ENCODE measurements at places on chromosomes 3 and 15. TPM values are rescaled to one million over a fixed set of nuclear protein-coding genes. Genes with fewer than 3 reads are reported as not detected.
A peak's percentile ranks its signal among the peaks of the same experiment; 100 is the strongest.

GRCh38 chr3:101865751-101866509 lies 16.6 kb downstream of the NFKBIZ start:
- peaks cover 1% of the 10 kb centered on the region for H3K36me3 ChIP-seq
- H3K4me3 ChIP-seq: no peak overlapping the region
- no peaks in the 10 kb centered on the region for H3K4me1 ChIP-seq
- peak overlapping the region; percentile 28 for H3K27ac ChIP-seq
- no peak for DNase-seq
- H3K27me3 ChIP-seq: no peaks in the 10 kb centered on the region

Gene CFAP20DC
- total RNA-seq: 1.2 TPM

Gene HGD
- 2.4 TPM for total RNA-seq

DNA sequence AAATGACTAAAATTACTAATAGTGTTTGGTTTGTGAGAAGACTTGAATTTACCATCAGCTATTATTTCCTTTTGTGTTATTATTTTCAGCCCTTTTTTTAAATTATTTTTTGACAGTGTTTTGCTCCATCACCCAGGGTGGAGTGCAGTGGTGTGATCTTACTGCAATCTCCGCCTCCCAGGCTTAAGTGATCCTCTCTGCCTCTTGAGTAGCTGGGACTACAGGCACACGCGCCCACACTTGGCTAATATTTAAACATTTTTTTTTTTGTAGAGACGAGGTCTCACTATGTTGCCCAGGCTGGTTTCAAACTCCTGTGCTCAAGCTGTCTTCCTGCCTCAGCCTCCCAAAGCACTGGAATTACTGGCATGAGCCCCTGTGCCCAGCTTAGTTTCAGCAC lies 31.7 kb upstream of the UTS2B start:
- DNase-seq: no peak
- H3K4me3 ChIP-seq: no peak overlapping the region
- no peaks in the 10 kb centered on the region for H3K27me3 ChIP-seq
- H3K4me1 ChIP-seq: peaks cover 3% of the 10 kb centered on the region

Gene PPM1L
- total RNA-seq: 12.7 TPM

DNA sequence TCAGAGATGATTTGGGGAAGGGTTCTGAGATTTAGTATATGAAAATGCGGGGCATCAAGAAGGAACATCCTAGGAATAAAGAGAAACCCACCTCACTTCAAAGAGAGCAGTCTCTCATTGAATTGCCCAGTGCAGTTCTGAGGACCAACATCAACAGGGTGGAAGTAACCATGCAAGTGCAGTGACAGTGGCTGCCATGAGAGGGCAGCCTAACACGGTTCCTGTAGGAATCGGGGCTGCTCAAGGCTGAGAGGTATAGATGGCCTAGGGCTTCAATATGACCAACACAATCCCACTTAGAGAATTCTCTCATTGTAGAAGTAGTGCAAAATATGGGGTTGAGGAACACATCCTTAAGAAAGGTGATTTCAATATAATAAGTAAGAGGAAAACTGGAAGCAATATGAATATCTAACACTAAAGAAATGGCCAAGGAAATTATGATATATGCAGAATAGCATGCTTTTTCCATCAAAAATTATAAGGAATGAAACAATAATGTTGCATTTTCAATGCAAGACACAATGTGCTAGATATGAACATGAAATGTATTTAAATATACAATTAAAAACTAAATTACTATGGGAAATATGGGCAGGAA lies 51.1 kb upstream of the ARRDC4 start:
- no peaks in the 10 kb centered on the region for H3K4me1 ChIP-seq
- H3K36me3 ChIP-seq: no peaks in the 10 kb centered on the region
- H3K27me3 ChIP-seq: peaks cover 12% of the 10 kb centered on the region
- DNase-seq: peak; percentile 62
- no peak overlapping the region for H3K27ac ChIP-seq

Gene ASB14
- not detected for total RNA-seq

- no peaks in the 10 kb centered on the region for H3K4me1 ChIP-seq
- no peak for DNase-seq
- H3K36me3 ChIP-seq: no peaks in the 10 kb centered on the region
- no peak overlapping the region for H3K27ac ChIP-seq
Observed at GRCh38 chr3:11212299-11212608, 58.0 kb downstream of the HRH1 start.

GRCh38 chr3:84245789-84246188 lies 713.0 kb upstream of the CADM2 start:
- H3K27ac ChIP-seq: no peak overlapping the region
- H3K27me3 ChIP-seq: no peaks in the 10 kb centered on the region
- DNase-seq: no peak
- no peaks in the 10 kb centered on the region for H3K4me1 ChIP-seq
- H3K4me3 ChIP-seq: no peak overlapping the region

DNA sequence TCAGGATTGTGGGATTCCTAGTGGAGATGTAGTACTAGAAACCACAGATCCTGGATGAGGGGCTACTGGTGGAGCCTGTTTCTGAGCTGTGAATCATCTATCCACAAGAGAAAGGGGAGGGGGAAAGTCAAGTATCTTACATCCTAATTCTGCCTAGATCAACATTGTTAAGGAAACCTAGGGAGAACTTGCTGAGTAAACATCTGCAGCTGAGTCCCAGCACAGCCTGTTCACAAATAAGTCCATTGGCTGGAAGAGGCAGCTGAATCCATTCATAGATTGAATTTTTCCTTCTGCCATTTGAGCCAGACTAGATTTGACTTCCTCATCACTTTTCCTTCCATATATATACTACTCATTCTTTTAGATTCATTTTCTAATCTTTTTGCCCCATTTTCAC lies 460.5 kb downstream of the TUSC7 start:
- no peaks in the 10 kb centered on the region for H3K36me3 ChIP-seq
- no peak overlapping the region for H3K27ac ChIP-seq
- no peaks in the 10 kb centered on the region for H3K4me1 ChIP-seq
- no peaks in the 10 kb centered on the region for H3K27me3 ChIP-seq
- H3K4me3 ChIP-seq: no peak overlapping the region
